GM10248 (cell line): ENCODE measurements at places on chromosomes 3 and 15.

- DNase-seq, result no peak
These were observed 34.4 kb downstream of the TFRC start for GRCh38 chr3:196047391-196048030.

DNA sequence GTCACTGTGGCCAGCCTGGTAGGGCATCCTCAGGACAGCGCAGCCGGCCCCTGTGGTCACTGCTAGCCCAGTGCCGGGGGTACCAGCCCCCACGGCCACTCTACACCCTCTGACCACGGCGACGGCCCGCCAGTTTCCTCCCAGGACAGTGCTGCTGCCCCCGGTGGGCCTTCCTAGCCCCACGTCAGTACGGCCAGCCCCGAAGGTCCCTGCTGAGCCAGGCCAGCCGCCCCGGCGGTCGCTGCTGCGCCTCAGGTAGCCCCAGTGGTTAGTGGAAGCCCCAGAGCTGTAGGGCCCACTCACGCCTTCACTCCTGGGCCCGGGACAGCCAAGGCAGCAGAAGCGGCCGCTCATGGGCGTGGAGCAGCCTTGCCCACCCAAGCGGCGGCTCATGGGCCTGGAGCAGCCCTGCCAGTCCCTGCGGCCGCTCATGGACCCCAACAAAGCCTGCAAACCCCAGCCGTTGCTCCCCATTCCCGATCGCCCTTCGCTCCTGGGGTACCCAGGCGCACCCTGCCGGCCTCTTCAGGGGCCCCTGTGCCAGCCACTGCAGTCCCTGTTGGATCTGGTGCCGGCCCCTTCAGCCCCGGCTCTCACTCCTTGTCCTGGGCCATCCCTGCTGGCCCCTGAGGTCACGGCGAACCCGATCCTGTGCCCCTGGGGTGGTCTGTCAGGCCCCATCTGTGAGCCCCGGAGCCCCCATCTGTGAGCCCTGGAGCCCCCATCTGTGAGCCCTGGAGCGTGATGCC, 9.5 kb upstream of the ROPN1B start:
- no peak for DNase-seq

- no peak for DNase-seq
These were observed 439.7 kb upstream of the FRG2C start for GRCh38 chr3:75224412-75224811.

DNA sequence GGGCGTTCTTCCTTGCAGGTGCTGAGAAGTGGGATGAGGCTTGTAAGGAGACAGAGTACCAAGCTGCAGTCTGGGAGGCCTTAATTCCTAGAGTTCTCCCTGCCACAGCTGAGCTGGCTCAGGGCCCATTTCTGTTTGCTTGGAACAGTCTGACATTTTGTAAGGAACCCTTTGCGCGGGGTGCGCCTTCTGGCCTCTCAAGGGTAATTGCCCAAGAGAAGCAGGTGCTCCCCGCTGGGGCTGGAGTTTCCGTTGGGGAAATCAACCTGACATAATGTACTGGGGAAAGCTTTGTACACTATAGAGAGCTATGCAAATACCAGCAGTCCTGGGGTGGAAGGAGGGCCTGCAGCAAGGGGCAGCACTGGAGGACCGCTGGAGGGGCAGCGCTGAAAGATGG, 83.6 kb downstream of the HMG20A start:
- no peak for DNase-seq

- no peak for DNase-seq
These were observed 554.5 kb upstream of the TBL1XR1 start for GRCh38 chr3:177751770-177752169.

GRCh38 chr3:161859057-161859456, 362.4 kb downstream of the OTOL1 start:
- DNase-seq, result no peak

DNA sequence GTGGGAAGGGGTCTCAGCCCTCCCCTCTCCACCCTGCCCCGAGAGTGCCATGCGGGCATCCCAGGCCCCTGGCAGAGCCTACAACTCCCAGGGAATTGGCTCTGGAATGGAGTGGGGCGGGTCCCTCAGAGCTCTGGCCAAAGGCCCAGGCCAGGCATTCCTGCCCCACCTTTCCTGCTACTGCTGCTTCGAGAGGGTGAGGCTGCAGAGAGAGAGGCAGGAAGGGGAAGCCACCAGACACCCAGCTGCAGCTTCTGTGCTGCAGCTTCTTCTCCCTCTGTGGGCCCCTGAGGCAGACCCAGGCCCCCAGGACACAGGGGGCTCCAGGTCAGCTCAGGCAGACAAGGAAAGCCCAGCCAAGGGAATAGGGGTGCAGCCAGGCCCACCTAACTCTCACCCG, 2.7 kb downstream of the ALS2CL start:
- no peak for DNase-seq

GRCh38 chr3:136543385-136543784, 208.8 kb downstream of the STAG1 start:
- DNase-seq, result no peak

- peak; percentile 10 for DNase-seq
These were observed 8.1 kb upstream of the PRR23E start for GRCh38 chr3:127184870-127185216.
